CD4-positive, CD25-positive, alpha-beta regulatory T cell (primary cell): ENCODE measurements at places on chromosomes 5 and 9. TPM values are rescaled to one million over a fixed set of nuclear protein-coding genes. Genes with fewer than 3 reads are reported as not detected.

ANXA6 gene
- total RNA-seq, result 364 TPM

DNA sequence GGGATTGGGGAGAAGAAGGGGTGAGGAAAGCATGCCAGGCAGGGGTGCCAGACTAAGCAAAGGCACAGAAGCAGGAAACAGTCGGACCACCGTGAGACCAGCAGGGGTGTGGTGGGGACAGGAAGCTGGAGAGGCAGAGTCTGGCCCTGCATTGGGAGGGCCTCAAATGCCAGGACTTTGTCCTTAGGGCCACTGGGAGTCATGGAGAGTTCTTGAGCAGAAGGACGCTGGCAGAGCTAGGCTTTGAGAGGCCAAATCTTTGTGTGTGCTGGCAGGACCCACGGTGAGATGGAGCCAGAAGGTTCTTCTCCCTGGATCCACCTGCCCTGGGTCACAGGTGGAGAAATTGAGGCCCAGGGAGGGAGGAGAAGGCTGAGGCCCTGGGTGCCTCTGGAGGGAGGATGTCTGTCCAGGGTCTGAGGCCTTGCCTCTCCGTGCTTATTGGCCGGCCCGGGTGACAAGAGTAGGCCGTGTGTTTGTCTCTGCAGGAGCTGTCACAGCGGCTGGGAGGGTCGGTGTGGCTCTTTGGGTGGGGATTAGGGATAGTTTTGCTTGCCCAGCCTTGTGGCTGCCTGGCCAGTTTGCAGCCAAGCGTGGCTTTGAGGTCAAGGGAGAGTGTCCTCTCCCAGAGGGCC lies 1.8 kb upstream of the ENG start:
- no peak overlapping the region for H3K4me3 ChIP-seq
- no peaks in the 10 kb centered on the region for H3K36me3 ChIP-seq
- H3K27ac ChIP-seq, result no peak overlapping the region
- no peaks in the 10 kb centered on the region for H3K27me3 ChIP-seq

HK3 gene
- 0.30 TPM for total RNA-seq

GRCh38 chr9:37582548-37583157 lies 6.5 kb upstream of the FBXO10 start:
- no peaks in the 10 kb centered on the region for H3K27me3 ChIP-seq
- no peak overlapping the region for H3K4me3 ChIP-seq
- peak; percentile 24 for DNase-seq
- H3K4me1 ChIP-seq, result no peaks in the 10 kb centered on the region
- peaks cover 58% of the 10 kb centered on the region for H3K36me3 ChIP-seq

KLHL3 gene
- 24.4 TPM for total RNA-seq

GRCh38 chr9:124306098-124306735 lies 48.5 kb downstream of the NEK6 start:
- DNase-seq, result no peak
- H3K4me1 ChIP-seq, result no peaks in the 10 kb centered on the region
- no peaks in the 10 kb centered on the region for H3K27me3 ChIP-seq
- no peak overlapping the region for H3K27ac ChIP-seq

- peak within 1 kb of the TSS; percentile 37 for H3K4me3 ChIP-seq
- H3K27ac ChIP-seq, result no peak within 1 kb of the TSS
- no peaks in the 10 kb centered on the region for H3K36me3 ChIP-seq
- H3K4me1 ChIP-seq, result peaks cover 11% of the 10 kb centered on the region
- DNase-seq, result peak; percentile 41
- peaks cover 7% of the 10 kb centered on the region for H3K27me3 ChIP-seq
These were observed at the start of gene GPRIN1 for GRCh38 chr5:176609724-176610434. TSS of gene GPRIN1 (minus strand) at chr5:176610156. CDS start at chr5:176599834, 10,322 bp downstream.

GRCh38 chr5:32259033-32259432 lies 53.7 kb downstream of the MTMR12 start:
- H3K27me3 ChIP-seq, result no peaks in the 10 kb centered on the region
- no peak overlapping the region for H3K4me3 ChIP-seq
- H3K27ac ChIP-seq, result no peak overlapping the region
- H3K36me3 ChIP-seq, result peaks cover 71% of the 10 kb centered on the region
- H3K4me1 ChIP-seq, result no peaks in the 10 kb centered on the region

- no peaks in the 10 kb centered on the region for H3K4me1 ChIP-seq
- no peak overlapping the region for H3K27ac ChIP-seq
- DNase-seq, result no peak
- no peaks in the 10 kb centered on the region for H3K36me3 ChIP-seq
These were observed 50.2 kb downstream of the MED10 start for GRCh38 chr5:6328173-6328572.

DNA sequence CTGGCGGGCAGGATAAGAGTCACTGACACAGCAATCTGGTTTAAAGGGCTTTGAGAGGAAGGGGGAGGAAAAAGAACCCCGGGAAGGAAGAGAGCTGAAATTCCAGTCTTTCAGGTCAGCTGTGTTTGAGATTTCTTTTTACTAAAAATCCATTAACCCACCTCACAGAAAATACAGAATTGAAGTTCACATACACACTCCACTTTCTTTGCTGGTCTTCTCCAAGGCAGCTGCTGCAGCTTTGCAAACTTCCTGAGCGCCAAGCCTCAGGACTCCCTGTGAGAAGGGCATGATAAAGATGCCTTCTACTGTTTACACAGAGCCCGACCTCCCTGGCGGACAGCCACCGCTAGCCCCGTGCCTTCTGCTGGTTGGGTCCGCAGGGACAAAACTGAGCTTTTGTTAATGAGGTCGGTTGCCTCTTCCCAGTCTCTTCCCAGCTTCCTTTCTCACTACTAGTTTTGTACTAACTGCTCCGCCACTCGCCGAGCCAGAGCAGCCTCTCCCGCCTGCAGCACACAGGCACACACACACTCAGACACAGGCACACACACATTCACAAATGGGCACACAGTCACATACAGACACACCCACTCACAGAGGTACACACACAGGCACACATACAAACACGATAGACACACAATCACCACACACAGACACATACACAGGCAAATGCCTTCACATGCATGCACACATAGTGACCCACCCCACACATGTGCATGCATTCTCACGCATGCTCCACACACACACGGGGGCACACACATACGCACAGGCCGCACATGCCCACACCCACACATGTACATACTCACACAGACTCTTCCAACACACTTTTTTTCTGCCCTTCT lies at the start of gene FREM1:
Gene FREM1, minus strand, starts transcription at position 468 of the 845 bp plus-strand sequence. CDS start 41,451 bp downstream, outside the sequence.
- H3K4me1 ChIP-seq, result no peaks in the 10 kb centered on the region
- no peak for DNase-seq
- H3K27ac ChIP-seq, result no peak within 1 kb of the TSS
- peaks cover 4% of the 10 kb centered on the region for H3K27me3 ChIP-seq
- H3K36me3 ChIP-seq, result no peaks in the 10 kb centered on the region

PLPP7 gene
- not detected for total RNA-seq

DNA sequence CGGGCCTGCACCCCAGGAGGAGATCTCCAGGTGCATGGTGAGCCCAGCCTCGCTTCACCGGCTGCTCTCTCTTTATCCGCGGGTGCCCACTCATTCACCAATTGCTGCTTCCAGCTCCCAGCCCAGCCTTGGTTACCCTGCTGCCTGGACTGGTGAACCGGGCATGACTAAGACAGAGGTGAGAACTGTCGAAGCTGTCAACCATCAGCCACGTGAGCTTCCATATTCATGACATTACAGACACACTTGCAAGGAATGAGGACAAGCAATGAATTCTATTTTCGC lies 220.5 kb downstream of the ROR2 start:
- no peaks in the 10 kb centered on the region for H3K27me3 ChIP-seq
- no peak for DNase-seq
- H3K36me3 ChIP-seq, result no peaks in the 10 kb centered on the region
- no peak overlapping the region for H3K27ac ChIP-seq
- H3K4me1 ChIP-seq, result no peaks in the 10 kb centered on the region

DNA sequence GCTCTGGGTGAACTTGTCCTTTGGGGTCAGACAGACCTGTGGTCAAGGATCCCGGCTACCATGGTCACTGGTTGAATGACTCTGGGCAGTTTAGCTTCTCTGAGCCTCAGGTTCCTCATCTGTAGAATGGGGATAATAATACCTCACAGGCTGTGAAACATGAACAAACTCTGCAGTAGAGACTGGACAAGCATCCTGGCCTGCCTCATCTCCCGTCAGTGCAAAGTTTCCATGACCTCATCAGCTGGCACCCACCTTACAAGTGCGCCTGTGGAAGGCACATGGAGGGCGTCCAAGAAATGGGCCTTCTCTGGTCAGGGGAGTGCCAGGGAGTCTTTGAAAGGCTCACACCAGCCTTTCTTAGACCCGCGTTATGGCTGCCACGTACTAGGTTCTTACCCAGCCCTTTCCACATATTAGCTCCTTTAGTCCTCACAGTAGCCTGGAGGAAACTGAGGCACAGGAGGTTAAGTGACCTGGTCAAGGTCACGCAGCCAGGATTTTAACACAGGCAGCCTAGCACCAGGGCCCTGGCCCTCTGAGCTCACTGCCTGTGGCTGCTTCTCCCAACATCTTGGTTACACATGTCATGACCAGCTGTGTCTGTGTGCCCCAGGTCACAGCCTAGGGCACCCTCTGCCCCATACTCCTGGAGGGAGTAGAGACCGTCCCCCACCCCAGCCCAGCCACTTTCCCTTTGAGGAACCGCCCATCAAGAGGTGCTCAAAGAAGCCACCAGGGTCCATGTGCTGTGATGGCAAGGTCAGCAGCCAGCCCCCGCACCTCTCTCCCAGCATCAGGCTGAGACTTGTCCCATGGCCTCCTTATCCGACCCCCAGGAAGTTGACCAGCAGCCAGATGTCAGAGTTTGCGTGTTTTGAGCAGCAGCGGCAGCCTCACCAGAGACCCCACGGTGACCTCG lies 39.4 kb upstream of the RPL26L1 start:
- DNase-seq, result no peak
- H3K4me3 ChIP-seq, result no peak overlapping the region
- no peak overlapping the region for H3K27ac ChIP-seq
- peaks cover 25% of the 10 kb centered on the region for H3K36me3 ChIP-seq
- H3K4me1 ChIP-seq, result no peaks in the 10 kb centered on the region

GABRB2 gene
- total RNA-seq, result not detected

SEC61B gene
- total RNA-seq, result 76.2 TPM

DNA sequence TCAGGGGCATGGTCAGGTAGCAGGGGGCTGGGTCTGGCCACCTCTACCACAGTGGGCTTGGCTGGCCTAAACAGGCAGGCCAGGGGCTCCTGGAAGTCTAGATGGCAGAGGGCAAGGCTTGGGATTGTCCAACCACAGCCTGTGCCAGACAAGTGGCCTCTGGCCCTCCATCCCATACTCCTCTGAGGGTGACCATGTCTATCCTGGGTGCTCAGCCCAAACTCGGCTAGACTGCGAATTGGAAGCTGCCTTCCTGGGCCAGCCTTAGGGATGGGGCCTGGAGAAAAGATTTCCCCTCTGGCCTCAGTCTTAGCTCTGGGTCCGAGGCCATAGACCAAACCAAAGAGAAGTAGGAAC lies 110.5 kb downstream of the PHF2 start:
- no peaks in the 10 kb centered on the region for H3K27me3 ChIP-seq
- no peaks in the 10 kb centered on the region for H3K4me1 ChIP-seq
- no peak overlapping the region for H3K27ac ChIP-seq
- no peak overlapping the region for H3K4me3 ChIP-seq

NOXA1 gene
- total RNA-seq, result 3.8 TPM

FAM219A gene
- 16.9 TPM for total RNA-seq

GRCh38 chr9:36268007-36268427 lies 9.8 kb upstream of the GNE start:
- H3K4me3 ChIP-seq, result no peak overlapping the region
- H3K36me3 ChIP-seq, result no peaks in the 10 kb centered on the region
- no peak overlapping the region for H3K27ac ChIP-seq
- no peak for DNase-seq

GRCh38 chr5:58753446-58753845 lies 170.6 kb downstream of the RAB3C start:
- H3K27ac ChIP-seq, result no peak overlapping the region
- H3K4me3 ChIP-seq, result no peak overlapping the region
- no peak for DNase-seq
- no peaks in the 10 kb centered on the region for H3K4me1 ChIP-seq
- H3K27me3 ChIP-seq, result no peaks in the 10 kb centered on the region
- H3K36me3 ChIP-seq, result no peaks in the 10 kb centered on the region

DNA sequence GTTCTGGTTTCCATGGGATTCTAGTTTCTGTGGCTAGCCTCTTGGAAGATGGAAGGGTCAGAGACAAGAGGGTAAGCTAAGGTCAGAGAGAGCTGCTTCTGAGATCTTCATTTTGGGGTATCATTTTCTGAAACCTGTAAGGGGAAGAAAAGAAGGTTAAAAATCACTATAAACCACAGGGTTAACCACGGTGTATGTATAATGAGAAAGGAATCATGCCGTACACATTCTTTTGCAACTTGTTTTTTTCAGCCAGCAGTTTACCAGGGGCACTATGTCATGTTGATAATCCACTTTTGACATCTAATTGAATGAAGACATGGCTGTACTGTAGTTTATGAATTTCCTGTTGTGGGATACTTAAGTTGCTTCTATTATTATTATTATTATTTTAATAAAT lies 164.4 kb downstream of the FOCAD start:
- H3K27me3 ChIP-seq, result no peaks in the 10 kb centered on the region
- no peak for DNase-seq
- no peak overlapping the region for H3K4me3 ChIP-seq
- no peaks in the 10 kb centered on the region for H3K4me1 ChIP-seq
- no peak overlapping the region for H3K27ac ChIP-seq

DNA sequence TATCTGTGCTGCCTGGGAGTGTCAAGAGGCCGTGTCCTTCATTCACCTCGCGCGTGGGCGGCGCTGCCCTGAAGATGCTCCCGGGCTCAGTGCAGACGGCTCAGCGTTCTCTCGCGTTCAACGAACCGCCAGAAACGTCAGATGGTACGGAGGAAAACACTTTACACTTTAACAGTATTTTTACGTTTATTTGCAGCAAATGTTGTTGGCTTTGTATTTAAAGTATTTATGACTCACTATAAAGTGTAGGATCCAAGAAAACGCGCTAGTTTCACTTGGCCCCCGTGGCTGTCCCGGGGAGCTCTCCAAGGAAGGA lies 544 bp upstream of the ERCC6L2 start:
- peak; percentile 45 for DNase-seq
- no peak overlapping the region for H3K4me3 ChIP-seq
- peaks cover 17% of the 10 kb centered on the region for H3K4me1 ChIP-seq

DNA sequence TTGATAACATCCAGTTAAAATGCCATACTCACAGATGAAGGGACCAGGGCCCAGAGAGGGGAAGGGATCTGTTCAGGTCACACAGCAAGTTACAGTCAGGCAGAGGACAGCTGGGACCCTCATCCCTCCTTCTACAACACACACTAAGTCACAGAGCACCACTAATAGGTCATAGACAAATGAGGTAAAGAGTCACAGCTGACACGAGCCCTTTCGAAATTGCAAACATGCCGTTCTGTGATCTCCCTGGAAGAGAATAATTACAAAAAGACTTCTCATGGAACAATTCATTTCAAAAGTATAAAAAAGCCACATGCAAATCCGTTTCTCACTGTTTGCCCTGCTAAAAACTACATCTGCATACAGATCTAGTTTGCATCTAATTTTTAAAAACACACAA lies 15.5 kb downstream of the IGFBPL1 start:
- H3K27ac ChIP-seq, result no peak overlapping the region
- H3K4me1 ChIP-seq, result no peaks in the 10 kb centered on the region
- no peak for DNase-seq
- no peaks in the 10 kb centered on the region for H3K36me3 ChIP-seq
- H3K27me3 ChIP-seq, result peaks cover 7% of the 10 kb centered on the region
- H3K4me3 ChIP-seq, result no peak overlapping the region

DNA sequence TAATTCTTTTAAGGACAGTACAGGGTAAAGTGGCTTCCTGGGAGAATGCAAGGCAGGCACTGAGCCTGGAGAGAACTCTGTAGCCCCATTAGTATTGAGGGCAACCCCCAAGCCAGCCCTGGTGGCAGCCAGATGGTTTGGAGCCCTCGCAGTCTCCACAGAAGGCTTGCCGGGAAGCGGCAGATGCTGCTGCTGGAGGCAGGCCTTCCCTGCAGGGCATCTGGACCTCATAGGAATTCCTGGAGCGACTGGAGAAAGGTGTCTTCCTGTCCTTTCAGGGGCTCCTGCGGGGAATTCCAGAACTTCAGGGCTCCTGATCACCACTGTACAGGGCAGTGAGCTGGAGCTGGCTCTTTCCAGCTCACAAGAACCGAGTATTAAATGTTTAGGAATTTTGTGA lies 167.5 kb downstream of the INSYN2B start:
- DNase-seq, result no peak
- no peak overlapping the region for H3K4me3 ChIP-seq
- H3K36me3 ChIP-seq, result peaks cover 77% of the 10 kb centered on the region
- H3K4me1 ChIP-seq, result no peaks in the 10 kb centered on the region
